ENCODE measurements at places on chromosomes 4 and X. TPM values are rescaled to one million over a fixed set of nuclear protein-coding genes. Genes with fewer than 3 reads are reported as not detected.

Gene UCHL1
- 512 TPM for total RNA-seq

Gene LGI2
- 6.0 TPM for total RNA-seq

Gene GLRA2
- total RNA-seq: not detected

Gene SASH3
- total RNA-seq: 0.31 TPM

Gene HEPH
- 55.8 TPM for total RNA-seq

Gene ARAP2
- total RNA-seq: 1.7 TPM

Gene IL13RA1
- 0.92 TPM for total RNA-seq

Gene RASL11B
- total RNA-seq: 2.8 TPM

Gene CT45A10
- not detected for total RNA-seq

Gene MAPK10
- 69.7 TPM for total RNA-seq

Gene RPS6KA6
- total RNA-seq: 8.7 TPM

Gene RASSF6
- total RNA-seq: not detected

Gene RHOXF1
- 0.82 TPM for total RNA-seq

Gene MAGEC3
- 0.68 TPM for total RNA-seq

Gene SULT1B1
- 1.6 TPM for total RNA-seq

Gene SHROOM4
- 4.3 TPM for total RNA-seq

Gene MAGIX
- 1.8 TPM for total RNA-seq

Gene EDNRA
- 2.2 TPM for total RNA-seq

Gene MAGEB10
- 0.15 TPM for total RNA-seq

Data from motor neuron (in vitro differentiated cells).